RPMI8226 (cell line): ENCODE measurements at places on chromosomes 1 and 21.

DNA sequence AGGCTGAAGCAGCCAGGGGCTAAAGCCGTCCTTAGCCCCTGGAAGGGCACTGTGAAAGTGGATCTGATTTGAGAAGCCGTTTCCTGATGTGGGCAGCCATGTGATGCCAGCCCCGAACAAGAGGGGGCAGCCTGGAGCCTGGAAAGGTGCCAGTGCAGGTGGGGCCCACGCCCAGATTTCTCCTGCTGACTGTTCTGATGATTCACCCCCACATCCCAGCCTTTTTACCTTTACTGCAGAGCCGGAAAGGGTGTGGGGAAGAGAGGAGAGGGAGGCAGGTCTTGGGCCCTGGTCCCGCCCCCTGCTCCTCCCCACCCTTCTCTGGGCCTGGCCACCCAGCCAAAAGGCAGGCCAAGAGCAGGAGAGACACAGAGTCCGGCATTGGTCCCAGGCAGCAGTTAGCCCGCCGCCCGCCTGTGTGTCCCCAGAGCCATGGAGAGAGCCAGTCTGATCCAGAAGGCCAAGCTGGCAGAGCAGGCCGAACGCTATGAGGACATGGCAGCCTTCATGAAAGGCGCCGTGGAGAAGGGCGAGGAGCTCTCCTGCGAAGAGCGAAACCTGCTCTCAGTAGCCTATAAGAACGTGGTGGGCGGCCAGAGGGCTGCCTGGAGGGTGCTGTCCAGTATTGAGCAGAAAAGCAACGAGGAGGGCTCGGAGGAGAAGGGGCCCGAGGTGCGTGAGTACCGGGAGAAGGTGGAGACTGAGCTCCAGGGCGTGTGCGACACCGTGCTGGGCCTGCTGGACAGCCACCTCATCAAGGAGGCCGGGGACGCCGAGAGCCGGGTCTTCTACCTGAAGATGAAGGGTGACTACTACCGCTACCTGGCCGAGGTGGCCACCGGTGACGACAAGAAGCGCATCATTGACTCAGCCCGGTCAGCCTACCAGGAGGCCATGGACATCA is at the start of gene SFN:
Gene SFN, plus strand, starts transcription at position 369 of the 904 bp plus-strand sequence. Its CDS starts 64 bp downstream, at position 433.
- DNase-seq, result peak; percentile 97

DNA sequence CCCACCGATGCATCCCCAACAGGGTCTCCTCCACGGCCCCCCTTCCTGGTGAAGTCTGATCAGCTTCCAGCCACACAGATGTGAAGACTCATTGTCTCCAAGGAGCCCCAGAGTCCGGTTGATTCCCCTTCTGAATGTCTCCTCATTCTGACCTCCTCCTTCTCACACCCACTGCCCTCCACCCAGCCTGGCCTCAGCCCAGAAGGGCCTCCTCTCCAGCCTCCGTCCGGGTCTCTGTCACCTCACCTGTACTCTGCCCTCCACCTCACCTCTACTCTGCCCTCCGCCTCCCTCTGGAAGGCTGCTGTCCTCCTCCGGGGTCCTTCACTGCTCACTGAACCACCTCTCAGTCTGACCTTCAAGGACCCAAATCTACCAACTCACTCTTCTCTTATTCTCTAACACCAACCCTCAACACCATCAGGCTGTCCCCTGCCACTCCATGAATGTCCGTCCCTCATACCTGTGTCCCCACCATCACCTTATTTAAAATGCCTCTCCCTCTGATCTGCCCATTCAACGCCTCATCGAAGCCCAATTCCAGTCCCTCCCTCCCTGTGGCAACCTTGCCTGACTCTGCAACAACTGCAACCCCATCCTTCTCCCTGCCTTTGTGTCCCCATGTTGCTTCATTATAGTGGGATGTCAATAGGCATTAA is 201.2 kb downstream of the TOMM20 start:
- DNase-seq, result no peak

GRCh38 chr1:21294266-21294989 is 4.2 kb upstream of the ECE1 start:
- DNase-seq, result peak; percentile 96

DNA sequence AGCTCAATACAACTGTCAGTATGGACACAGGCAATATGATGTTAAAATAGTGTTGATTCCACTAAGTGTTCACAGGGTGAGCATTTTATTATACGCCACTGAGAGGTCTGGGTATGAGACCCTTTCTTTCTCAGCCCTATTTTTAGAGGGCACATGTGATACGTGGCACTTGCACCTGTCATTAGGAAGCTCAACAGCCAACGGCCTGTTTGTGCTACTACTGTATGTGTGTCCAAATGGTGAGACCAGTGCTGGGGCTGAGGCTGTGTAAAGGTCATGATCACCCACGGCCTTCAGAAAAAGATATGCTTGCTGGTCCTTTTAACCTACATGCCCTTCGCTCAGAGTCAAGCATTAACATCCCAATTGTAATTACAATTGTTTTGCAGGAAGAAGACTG is 176.2 kb downstream of the DUSP10 start:
- DNase-seq, result peak; percentile 11

GRCh38 chr1:150564051-150564991 is 15.1 kb downstream of the MCL1 start:
- DNase-seq, result peak; percentile 40

DNA sequence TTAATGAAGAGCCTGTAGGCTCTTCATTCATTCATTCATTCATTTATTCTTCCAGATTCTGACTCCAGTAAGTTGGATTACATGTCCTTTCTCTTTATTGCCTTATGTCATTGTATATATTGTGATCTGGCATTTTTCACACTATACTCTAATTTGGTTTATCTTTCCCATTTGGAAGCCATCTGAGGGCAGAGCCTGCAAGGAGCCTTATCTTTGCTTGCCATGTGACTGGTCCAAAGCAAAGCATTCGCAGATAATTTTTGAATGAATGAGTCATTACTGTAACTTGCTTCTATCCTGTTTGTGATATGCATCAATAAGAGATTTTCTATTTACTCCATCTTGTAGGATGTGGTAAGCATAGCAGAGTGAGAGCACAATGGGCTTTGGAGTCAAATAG is 108.4 kb upstream of the DAB1 start:
- no peak for DNase-seq

- no peak for DNase-seq
Measured at GRCh38 chr1:235138821-235139220, 10.2 kb upstream of the TOMM20 start.

GRCh38 chr1:162404550-162405160 is 7.3 kb downstream of the SH2D1B start:
- no peak for DNase-seq

GRCh38 chr1:231934797-231935196 is 308.2 kb downstream of the DISC1 start:
- DNase-seq, result no peak

DNA sequence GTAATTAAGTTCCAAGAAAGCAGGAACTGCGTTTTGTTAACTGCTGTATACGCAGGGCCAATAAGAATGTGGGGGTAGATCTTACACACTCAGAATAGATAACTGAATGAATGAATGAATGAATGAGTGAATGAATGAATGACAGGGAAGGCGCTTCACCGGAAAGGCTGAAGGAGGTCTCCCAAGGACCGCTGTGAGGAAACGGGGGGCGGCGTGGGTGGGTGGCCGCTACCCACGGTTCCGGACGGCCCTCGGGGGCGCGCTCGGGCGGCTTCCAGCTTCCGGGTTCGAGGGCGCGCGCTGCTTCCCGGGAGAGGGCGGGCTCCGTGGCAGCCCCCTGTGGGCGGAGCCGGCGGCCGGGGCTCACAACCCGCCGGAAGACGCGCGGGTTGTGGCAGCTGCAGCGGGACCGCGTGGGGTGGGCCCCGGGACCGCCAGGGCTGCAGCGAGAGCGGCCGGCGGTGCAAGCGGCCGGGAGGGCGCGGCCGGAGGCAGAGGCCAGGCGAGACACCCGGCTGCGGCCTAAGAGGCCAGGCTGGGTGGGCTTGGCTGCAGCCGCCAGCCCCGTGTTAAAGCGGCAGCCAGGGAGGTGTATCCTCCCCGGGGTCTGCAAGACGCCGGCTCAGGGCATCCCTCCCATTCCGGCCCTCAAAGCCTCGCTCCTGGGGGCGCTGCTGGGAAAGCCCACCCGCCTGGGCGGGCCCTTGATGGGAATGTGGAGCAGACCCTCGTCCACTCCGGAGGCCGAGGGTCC is at the start of gene ZFP69:
Gene ZFP69, plus strand, starts transcription at position 367 of the 754 bp plus-strand sequence. CDS start 2,072 bp downstream, outside the sequence.
- peak; percentile 90 for DNase-seq

- peak; percentile 29 for DNase-seq
Measured at GRCh38 chr1:97820470-97821188, 100.2 kb downstream of the DPYD start.

DNA sequence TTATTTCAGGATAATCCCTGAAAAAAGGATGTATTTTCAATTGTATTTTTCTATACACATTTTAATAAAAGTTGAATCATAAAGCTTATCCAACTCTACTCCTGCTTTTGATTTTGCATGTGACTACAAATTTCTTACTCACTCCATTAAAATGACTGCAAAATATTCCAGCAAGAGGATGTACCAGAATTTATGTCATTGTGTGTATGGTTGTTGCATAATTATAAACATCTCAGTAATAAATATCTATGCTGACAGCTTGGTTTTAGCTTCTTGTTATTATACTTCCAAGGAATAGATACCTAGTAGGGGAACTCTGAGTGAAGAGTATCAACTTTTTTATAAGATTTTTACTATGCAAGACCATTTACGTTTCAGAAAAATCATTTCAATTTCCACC is 463.2 kb upstream of the RUNX1 start:
- DNase-seq, result no peak

DNA sequence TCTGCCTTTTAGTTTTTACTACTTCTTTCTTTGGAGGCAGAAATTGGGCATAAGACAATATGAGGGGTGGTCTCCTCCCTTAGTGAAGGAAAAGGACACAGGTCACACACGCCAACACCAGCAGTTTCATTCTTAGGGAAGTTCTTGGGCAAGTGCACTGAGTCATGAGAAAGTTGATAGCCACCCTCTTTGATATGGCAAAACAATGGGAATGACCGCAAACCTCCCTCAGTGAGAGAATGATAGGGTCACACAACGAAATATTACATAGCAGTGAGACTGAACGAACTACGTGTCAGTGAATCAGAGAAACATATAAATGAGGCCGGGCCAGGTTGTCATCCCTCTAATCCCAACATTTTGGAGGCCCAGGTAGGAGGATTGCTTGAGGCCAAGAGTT is 20.0 kb downstream of the IL6R start:
- no peak for DNase-seq

DNA sequence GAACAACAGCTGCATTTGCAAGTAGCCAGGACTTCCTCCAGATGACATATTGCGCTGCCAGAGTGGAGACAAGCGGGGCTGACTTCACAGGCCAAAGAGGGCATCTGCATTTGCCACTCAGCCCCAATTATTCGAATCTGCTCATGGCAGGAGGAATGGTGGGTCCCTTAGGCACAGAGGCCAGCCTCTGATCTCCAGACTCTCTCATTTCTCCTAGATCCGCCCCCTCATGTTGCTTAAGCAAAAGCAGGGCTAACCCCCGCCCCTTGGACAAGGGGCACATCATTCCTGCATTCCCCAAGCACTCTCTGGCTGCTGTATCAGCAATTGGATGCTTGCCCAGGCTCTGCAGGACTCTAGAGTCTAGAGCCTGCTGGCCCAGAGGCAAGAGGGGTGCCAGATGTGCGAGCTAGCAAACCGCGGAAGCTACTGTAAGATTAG is 262.4 kb downstream of the ST6GALNAC3 start:
- DNase-seq, result peak; percentile 69

DNA sequence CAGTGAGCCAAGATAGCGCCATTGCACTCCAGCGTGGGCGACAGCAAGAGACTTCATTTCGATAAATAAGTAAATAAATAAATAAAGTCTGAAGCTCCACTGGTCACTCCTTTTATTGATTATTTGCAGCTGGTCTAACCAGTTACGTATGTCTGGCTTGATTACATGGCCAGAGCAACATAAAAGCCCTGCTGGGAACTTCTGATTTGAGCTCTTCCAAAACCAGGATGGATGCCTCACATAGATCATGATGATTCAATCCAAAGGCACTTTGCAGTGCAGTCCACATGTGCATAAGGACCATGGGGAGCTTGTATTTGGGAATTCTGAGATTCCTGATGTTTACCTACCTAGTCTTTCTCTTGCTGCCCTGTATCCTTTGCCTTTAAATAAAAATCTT is 24.0 kb downstream of the NSUN4 start:
- DNase-seq, result no peak

DNA sequence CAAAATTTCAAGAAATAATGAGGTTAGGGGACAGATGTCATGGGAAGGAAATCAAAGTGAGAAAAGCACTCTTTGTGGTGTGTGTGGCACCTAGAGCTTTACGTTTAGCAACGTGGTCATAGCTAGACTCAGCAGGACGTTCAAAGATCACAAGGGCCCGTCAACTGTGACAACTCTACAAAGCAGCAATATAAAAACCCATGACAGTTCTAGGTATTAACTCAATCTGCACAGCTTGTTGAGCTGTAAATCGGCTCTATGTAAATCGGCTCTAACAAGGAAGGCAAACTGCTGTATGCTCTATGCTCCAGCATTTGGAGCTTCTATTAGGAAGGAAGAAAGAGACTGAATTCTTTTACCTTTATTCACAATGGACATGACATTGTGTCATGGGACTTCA is 64.8 kb downstream of the TP53BP2 start:
- DNase-seq, result no peak

DNA sequence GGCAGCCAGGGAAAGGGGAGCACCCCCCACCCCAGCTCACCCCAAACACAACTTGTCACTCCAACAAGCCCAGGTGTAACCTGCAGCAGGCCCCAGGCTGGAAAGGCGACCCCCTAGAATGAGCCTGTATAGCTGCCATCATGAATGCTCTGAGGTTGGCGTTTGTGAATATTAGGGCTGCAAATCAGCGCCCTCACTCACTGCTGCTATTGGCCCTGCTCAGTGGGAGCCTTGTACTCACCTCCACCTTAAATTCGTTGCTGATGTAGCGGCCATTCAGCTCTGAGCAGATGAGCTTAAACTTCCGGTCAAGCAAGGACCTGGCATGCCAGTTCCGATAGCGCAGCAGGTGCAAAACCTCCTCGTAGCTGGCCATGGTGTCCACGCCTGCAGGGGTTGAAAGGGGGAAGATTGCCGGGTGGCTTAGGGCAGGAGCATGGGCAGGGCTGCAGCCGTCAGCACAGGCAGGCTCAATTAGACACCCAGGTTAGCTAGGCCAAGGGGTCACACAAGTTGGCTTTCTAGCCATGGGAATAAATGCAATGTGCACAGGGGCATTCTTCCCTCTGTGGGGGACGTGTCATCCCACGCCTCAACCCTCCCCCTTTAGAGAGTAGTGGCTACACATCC is 81.7 kb downstream of the PIK3CD start:
- DNase-seq, result no peak

GRCh38 chr1:203662821-203663220 is 36.2 kb downstream of the ATP2B4 start:
- no peak for DNase-seq
